ENCODE measurements at places on chromosomes 3 and 15.

GRCh38 chr15:94206463-94207167 lies 24.7 kb upstream of the MCTP2 start:
- DNase-seq = no peak

DNA sequence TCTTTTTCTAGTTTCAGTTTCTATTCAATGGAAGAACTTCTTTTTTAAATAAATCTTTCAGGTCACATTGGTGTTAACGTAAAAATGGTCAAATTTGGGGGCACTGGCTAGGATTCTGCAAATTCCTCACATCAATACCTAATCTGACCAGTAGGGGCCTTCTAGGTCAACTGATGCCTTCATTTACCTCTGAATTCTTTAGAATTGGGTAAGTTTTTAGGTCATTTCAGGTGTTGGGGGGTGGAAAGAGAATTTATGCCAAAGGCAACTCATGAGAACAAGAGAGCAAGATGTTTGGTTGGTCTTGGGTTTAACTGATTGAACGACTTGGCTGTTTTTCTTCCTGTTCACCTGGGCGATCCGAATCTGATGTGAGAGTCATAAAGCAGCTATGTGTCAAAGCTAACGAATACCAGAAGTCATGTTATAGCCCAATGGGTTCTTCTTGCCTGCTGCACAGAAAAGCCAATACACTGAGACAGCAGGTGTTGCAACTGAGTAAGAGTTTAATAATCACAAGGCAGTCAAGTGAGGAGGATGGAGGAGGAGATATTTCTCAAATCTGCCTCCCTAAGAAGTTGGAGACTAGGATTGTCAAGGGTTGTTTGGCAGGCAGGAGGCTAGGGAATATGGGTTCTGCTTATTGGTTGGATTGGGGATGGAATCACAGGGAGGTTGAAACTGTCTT lies 15.3 kb downstream of the LRRC49 start:
- DNase-seq = no peak

- DNase-seq = no peak
These were observed 1.7 kb downstream of the CHDH start for GRCh38 chr3:53844262-53845102.

DNA sequence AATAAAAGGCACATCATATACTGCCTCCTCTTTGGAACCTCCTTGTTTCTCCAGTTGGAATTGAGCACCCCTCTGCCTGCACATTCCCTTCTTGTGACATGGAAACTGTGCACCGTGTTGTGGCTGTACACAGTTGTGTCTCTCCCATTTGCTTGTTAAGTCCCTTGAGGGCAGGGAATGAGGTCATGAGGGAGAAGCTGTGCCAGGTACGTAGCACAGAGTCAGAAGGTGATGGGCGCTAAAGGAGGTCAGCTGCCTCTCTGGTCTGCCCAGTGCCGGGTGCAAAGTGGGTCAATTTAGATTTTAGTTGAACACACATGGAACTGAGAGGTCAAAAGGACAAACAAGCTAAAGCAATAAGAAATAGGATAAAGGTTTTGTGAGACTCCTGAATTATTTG lies 124.4 kb downstream of the FAM43A start:
- DNase-seq = no peak

GRCh38 chr15:74429781-74430400 lies 3.9 kb downstream of the SEMA7A start:
- no peak for DNase-seq

DNA sequence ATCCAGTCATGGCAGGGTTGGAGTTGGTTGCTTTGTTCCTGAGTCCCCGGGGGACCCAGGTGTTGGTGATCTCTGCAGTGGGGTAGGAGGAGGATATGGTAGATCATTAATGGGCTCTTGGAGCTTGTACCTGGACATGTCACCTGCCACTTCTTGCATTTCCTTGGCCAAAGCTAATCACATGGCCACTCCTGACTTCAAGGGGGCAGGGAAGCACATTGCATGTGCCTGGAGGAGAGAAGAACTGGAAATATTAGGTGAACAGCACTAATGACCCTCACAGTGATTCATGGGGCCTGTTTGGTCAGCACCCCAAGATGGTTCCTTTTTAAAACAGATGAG lies 87.1 kb upstream of the MYZAP start:
- no peak for DNase-seq

- no peak for DNase-seq
These were observed 18.7 kb upstream of the APH1B start for GRCh38 chr15:63258658-63259057.

- DNase-seq = no peak
These were observed 86.7 kb upstream of the SLC25A36 start for GRCh38 chr3:140854961-140855360.

GRCh38 chr3:14560110-14560509 lies 20.0 kb upstream of the GRIP2 start:
- no peak for DNase-seq

- no peak for DNase-seq
These were observed 298.5 kb downstream of the DIPK2A start for GRCh38 chr3:144270100-144270499.

- DNase-seq = peak; percentile 43
These were observed at the start of gene SEMA4B for GRCh38 chr15:90201130-90201943. Gene SEMA4B (plus strand): TSS chr15:90201330. CDS start chr15:90201579, 249 bp downstream.

GRCh38 chr3:86257955-86258641 lies 732.9 kb downstream of the VGLL3 start:
- DNase-seq = no peak

DNA sequence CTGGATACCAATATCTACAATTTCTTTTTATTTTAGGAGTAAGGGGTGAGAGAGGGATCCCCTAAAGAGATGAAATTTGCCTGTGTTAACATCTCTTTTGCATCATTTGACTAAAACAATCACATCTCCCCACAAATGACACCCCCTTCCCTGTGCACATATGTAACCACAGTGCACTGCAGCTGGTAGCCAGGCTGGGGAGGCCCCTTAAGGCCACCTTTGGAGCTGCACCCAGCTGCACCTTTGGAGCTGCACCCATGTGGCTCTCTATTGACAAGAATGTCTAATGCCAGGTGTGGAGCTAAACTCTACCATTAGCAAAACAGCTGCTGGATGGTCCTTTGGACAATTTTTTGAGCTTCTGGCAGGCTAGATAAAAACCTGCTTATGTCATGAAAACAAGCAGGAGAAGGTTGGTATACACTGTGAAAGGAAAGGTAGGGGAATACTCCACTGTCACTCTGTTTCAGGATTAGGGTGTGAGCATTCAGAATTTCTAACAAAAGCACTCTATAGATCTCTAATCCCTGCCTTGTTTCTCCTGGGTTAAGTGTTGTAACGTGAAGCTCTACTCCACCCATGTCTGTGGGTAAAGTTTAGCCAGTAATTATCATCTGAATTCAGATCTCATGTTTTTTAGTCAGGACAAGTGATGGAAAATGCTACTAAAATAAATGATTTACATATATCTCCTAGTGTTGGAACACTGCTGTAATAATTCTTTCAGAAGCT lies 52.1 kb downstream of the TFG start:
- DNase-seq = no peak

DNA sequence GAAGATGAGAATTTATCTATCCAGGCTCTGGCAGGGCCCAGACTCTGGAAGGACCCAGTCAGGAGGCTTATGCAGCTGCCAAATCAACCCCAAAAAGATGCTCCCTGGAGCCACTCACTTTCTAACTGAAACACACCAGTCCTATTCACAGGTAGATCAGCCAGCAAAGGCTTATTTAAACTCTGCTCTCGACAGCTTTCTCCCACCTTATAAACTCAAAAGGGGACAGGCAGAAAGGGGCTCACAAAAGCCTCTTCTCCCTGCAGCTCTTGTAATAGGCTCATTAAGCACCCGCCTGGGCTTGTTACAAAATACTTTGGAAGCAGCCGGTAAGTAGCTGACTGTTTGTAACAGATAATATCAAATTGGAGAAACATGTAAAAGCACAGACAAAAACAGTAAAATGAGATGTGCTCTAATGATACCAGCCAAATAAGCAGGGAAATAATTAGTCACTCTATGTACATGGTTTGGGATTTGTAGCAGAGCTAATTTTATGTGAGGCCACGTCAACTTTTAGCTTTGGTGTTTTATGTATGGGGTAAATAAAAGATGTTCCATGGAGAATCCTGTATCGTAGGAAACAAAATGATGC lies 213.8 kb downstream of the NR2F2 start:
- DNase-seq = no peak

DNA sequence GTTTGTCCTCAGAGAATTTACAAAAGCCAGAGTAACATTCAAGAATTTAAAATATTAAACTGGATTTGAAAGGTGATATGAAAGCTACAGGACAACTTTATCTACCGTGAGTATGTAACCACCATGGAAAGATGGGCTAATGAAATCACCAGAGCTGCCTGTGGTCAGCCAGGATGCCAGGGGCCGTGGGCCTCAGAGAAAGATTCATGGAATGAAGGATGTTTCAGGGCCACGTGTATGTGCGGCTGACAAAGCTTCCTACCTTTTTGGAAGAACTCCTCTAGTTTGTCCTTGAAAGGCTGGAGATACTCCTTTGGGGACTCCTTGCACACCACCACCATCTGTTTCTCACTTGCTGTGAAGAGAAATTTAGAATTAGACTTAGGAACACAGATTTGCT lies 138.9 kb downstream of the GREM1 start:
- DNase-seq = no peak

- DNase-seq = no peak
These were observed 317.3 kb downstream of the FGF12 start for GRCh38 chr3:192409838-192410683.

DNA sequence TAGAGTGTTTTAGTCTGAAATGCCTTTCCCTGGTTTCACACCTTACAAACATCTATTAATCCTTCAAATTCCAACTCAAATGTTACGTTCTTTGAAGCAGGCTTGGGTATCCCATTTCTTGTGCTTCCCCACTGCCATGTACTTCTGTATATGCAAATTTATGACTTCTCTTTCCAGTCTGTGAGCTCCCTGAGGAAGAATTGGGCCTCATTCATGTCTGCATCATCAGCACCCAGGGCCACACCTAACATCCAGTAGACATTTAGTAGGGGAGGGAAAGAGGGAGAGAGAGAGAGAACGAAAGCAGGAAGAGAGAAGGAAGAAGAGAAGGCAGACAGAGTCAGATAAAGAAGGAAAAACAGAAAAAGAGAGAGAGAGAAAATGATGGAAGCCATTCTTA lies 53.3 kb upstream of the KY start:
- DNase-seq = no peak

GRCh38 chr3:23601091-23601822 lies 204.5 kb upstream of the UBE2E1 start:
- DNase-seq = no peak

- no peak for DNase-seq
These were observed 28.0 kb upstream of the MNS1 start for GRCh38 chr15:56492791-56493555.

GRCh38 chr3:93981649-93982048 lies 1.7 kb downstream of the ARL13B start:
- DNase-seq = peak; percentile 47

DNA sequence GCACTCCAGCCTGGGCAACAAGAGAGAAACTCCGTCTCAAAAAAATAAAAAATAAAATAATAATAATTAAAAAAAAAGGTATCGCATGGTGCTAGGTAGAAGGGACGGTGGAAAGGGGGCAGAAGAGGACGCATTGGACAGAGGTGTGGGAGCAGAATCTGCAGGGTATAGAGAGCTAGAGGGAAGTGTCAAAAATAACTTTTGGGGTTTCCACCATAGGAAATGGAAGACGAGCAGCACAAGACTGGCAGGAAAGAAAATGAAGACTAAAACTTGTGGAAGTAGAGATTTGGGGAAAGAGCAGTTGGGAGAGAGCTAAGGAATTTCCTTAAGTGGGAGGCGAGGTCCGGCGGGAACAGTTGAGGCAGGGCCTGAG lies 585 bp upstream of the MKRN2 start:
- DNase-seq = no peak

- no peak for DNase-seq
These were observed 226.7 kb upstream of the ALCAM start for GRCh38 chr3:105139881-105140560.

- peak; percentile 72 for DNase-seq
These were observed 54.1 kb downstream of the LEO1 start for GRCh38 chr15:51917493-51917892.

DNA sequence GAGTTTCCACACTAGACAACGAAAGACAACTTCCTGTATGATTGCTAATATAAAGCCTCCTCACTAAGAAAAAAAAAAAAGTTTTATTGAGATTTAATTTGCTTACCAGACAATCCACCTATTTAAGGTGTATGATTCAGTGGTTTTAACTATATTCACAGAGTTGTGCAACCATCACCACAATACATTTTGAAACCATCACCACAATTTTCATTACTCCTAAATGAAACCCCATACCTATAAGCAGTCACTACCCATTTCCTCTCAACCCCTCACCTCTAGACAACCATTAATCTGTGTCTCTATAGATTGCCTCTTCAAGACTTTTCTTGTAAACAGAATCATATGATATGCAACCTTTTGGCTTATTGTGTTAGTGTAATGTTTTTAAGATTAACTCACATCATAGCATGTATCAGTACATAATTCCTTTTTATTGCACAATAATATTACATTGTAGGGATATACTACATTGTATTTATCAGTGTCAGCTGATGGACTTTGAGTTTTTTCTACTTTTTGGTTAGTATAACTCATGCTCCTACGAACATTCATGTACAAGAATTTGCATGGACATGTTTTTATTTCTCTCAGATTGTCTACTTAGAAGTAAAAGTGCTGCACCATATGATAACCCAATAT lies 339.7 kb downstream of the NLGN1 start:
- no peak for DNase-seq

GRCh38 chr3:45560281-45560971 lies 34.1 kb upstream of the LIMD1 start:
- no peak for DNase-seq

DNA sequence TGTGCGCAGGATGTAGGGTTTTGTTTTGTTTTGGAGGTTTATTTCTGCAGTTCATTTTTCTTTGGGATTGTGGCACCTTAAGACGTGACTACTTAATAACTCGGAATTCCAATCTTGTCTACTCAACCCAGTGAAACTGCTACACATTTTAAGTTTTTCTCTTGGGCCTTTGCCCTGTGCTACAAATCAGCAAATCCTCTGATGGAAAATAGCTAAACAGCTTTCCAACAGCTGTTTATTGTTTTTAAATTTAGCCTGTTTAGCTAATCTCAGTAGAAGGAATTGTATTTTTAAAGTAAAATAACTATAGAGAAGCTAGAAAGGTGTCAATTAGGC lies 48.4 kb downstream of the OPA1 start:
- DNase-seq = no peak

GRCh38 chr3:81581966-81582599 lies 179.4 kb downstream of the GBE1 start:
- peak; percentile 3 for DNase-seq

DNA sequence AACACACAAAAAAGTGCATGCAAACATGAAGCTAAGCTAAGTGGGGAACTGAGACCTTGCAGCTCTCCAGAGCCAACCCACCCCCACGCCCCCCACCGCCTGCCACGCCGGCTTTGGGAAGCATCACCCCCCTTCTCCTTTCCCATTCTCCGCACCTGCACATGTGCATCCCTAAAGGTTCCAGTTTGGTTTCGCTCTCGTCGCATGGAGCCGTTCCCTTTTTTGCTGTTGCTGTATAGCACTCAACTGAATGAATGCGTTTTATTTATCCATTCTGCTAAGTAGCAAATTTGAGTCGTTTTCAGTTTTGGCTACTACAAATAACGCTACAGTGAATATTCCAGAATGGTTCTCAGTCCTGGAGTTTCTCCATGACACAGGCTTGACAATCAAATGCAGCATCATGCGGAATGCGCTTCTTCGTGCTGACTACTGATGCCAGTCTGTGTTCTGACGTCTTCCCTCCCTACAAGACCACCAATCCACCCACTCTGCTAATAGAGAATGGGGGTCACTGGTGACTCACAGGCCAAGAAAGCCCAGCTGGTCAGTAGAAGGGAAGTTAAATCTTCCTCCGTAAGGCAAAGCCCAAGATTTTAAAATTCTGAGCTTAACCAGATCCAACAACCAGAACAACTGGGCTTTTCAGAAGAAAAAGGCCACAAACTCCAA lies 115.3 kb downstream of the XXYLT1 start:
- DNase-seq = no peak

Measured in SHP77 (cell line).